ENCODE measurements at places on chromosomes 4 and X.
A peak's percentile ranks its signal among the peaks of the same experiment; 100 is the strongest.

- no peak for DNase-seq
These were observed 21.2 kb upstream of the MID2 start for GRCh38 chrX:107804427-107804826.

DNA sequence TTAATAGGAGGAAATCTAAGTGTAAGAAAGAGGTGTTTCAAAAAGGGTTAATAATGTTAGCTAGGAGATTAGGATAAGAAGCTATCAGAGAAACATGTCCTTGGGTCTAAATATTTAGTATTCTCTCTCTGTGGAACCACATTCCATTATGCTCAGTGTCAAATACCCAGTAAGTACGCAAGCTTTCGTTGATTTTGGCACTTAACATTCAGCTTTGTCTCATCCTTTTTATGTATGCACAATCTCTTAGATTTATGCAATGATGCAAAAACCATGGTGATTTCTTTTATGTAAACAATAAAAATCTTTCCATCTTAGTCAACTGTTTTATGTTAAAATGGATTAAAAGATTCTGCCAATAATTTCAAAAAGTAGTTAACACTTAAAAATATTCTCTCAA is 129.2 kb downstream of the KLHL13 start:
- no peak for DNase-seq

GRCh38 chr4:15983610-15984009 is 20.6 kb upstream of the FGFBP2 start:
- no peak for DNase-seq

DNA sequence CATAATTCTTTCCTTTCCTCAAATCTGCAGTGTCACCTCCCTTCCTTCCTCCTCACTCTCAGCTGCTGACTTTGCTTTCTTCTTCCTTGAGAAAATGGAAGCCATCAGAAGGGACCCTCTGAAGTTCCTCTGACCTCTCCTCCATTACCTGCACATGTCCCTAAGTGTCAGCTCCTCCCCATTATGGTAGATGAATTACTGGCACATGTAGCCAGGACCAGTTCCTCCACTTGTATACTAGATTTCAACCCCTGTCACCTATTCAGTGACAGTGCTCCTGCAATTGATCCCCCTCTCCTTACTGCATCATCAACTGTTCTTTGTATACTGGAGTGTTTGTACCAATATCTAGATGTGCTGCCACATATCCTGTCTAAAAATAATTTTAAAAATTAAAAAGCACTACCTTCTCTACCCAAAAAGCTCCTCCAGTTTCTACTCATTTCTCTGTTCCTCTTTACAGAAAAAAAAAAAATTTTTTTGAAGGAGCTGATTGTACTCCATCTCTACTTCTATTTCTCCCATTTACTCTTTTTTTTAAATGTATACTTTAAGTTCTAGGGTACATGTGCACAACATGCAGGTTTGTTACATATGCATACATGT is 78.6 kb downstream of the CLCN5 start:
- DNase-seq: no peak

- DNase-seq: no peak
These were observed 52.7 kb upstream of the TMPRSS11F start for GRCh38 chr4:68182382-68182820.

GRCh38 chrX:11143931-11144678 is 33.0 kb downstream of the HCCS start:
- DNase-seq: peak; percentile 55

GRCh38 chr4:26020083-26020668 is 106.2 kb downstream of the SMIM20 start:
- no peak for DNase-seq

- no peak for DNase-seq
These were observed 407.1 kb downstream of the ADAM29 start for GRCh38 chr4:175325230-175325629.

DNA sequence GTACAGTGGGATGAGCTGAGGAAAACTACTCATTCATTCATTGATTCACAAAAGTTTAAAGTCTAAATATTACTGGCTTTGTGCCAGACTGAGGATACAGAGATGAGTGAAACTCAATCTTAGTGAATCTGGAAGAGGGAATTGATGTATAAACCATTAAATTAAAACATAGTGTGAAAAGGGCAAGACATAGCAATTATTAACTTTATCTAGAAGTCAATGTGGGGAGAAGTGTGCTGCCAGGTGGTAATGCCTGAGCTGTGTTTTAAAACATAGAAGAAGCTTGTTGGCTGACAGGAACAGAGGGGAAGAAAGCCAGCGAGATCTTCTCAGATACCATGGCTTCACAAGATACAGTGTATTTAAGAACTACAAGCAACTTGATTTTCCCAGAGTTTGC is 153.4 kb downstream of the BMPR1B start:
- DNase-seq: no peak

DNA sequence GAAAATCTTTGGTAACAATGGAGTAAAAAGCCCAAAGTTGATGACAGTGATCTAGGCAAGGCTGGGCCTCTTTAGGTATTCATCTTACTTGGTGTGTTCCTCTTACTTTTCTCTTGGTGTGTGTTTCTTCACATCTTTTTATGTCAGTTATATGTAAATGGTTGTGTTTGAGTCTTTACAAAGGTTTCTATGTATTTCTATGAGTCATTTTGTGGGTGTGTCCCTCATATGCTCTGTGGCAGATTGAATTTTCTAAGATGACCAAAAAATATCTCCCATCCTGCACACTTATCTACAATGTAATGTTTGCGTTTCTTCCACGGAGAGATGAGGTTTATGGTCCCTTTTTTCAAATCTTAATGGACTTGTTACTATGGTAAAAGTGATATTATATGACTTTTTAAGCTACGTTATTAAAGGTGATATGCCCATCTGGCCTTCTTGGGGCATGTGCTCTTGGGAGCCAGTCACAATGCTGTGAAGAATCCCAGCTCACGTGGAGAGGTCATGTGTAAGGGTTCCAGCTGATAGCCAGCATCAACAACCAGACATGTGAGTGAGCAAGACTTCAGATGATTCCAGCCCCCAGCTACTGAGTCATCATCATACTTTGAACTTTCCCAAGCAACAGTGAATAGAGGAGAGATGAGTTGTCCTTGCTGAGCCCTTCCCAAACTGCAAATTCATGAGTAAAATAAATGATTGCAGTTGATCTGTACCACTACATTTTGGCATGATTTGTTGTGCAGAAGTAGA is 126.9 kb downstream of the CBLL2 start:
- DNase-seq: no peak
